ENCODE measurements at places on chromosomes 2 and 18.
A peak's percentile ranks its signal among the peaks of the same experiment; 100 is the strongest.

GRCh38 chr2:227443889-227444568 is 27.9 kb upstream of the AGFG1 start:
- DNase-seq: no peak

- DNase-seq: no peak
These were observed 80.9 kb downstream of the GALNT1 start for GRCh38 chr18:35662293-35663062.

GRCh38 chr2:230330725-230331124 is 3.7 kb downstream of the SP140L start:
- no peak for DNase-seq

DNA sequence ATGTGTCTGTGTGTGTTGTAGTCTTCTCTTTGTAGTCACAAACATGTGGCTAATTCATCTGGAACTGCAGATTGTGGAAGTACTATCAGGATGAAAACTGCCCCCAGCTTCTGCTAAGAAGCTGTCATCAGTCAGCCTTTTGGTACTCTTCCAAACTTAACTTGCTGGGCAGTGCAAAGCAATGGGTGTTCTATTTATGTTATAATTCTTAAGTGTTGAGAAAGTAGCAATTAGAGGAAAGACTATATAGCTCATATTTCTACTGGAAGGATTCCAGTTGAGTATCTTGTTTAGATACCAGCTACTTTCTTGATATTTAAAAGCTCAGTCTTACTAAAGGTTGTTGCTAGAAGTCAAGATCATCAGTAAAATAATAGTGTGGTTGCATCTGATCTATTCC is 52.1 kb downstream of the SLC38A11 start:
- no peak for DNase-seq

DNA sequence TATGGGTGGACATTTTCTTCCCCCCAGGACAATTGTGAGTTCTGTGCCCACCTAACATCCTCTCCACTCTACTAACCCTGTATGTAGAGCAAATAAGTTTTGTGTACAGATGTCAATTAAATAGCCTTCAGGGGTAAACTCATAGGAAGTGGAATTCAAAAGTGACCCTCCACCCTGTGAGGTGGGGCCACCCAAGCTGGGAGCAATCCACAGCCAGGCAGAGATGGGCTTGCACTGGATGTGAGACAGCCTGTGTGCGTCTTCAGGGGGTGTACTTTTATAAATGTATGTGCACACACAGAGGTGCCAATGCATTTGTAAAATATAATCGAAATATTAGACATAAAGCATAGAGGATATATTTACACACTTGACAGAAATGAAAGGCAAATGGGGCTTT is 33.1 kb upstream of the ATP6V1B1 start:
- no peak for DNase-seq

DNA sequence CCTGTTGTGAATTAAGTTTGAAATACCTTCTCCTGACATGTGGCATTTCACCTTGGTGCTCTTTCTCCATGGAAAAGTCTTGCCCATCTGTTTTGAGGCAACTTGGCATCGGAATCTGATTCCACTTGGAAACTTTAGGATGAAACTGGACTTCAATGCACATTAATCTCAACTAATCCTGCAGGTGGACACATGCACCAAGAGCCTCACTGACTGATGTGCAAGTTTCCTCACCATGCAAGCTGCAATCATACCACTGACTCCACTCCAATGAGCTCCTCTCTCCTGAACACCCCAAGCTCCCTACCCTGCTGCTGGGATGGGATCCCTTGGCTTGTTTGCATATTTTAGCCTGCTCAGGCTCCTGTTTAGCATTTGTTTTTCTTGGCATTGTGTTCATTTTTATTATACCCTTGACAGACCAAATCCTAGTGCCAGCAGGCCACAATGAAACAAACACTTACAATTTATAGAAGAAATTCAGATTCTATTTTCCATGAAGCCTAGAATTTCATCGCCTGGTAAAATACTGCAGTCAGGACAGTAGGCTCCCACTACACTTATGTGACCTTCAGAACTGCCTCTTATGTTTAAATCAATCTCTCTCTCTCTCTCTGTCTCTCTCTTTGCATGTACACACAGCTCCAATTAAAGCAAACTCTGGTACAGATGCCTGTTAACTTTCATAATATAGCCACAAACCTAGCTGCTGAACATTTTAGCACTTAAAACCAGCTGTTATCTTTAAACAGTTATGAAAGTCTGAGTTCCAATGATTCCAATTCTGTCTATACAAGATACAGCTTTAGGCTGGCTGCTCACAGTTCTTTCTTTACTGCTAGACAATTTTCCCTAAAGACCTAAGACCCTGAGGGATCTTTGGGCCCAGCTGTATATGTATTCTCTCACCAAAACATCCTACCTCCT is 141.5 kb downstream of the OSR1 start:
- no peak for DNase-seq

DNA sequence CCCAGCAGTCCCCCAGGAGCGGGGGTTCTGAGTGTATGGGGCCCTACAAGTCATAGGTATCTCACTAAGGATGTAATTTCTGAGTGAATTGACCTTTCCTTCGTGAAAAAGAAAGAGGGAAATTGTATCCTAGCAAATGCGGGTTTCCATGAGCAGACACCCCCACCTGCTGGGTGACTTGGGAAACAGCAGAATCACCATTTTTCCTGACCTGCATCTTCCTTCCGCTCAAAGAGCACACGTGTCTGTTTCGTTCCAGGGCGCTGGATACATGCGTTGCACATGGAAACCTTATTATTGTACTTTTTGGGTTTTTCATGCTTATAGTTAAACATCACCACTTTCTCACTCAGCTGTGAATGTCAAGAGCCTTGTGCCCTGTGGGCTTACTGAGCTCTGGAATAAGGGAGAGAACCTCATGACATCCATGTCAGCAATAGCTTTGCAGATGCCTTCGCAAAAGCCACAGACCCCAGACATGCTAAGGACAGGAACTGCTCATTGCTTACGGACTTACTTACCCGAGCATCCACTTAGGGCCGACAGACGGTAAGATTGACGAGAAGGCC is 132.8 kb downstream of the TPO start:
- DNase-seq: no peak

DNA sequence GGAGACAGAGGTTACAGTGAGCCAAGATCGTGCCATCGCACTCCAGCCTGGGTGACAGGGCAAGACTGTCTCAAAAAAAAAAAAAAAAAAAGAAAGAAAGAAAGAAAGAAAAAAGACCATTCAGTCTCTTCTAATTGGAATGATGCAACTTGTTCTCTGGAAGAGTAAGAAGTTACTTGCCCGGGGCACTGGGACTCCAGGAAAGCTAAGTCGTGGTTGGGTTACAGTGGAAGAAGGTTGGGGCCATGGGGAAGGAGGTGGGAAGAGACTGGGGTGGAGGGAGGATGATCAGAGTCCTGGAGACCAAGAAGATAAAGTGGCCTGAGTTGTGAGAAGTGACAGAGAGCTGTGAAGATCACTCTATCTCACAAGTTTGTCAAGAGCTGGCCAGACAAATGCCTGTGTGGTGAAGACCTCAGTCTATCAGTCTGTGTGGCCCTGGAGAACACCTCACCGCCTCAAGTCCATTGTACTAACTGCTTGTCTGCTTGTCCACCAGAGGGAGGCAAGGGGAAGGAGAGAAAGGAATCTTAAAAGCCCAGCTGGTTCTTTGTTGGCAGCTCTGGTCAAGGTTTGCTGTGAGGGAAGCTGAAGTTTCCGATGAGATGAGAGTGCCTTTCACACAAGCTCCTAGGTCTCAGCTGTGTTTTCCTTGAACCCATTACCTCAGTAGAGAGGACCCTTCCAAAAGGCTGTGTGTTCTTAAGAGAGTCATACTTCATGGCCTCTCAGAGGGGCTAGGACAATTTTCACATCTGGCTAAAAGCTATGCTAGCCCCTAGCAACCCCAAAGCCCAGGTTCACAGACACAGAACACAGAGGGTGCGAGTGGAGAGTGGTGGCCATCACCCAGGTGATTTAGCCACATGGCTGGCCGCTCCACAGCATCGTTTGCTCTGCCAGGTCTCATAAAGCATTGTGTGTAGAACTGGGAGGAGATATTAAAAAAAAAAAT is 72.0 kb upstream of the TMEM178A start:
- no peak for DNase-seq

- no peak for DNase-seq
These were observed 491.9 kb downstream of the NR4A2 start for GRCh38 chr2:155840661-155841060.

DNA sequence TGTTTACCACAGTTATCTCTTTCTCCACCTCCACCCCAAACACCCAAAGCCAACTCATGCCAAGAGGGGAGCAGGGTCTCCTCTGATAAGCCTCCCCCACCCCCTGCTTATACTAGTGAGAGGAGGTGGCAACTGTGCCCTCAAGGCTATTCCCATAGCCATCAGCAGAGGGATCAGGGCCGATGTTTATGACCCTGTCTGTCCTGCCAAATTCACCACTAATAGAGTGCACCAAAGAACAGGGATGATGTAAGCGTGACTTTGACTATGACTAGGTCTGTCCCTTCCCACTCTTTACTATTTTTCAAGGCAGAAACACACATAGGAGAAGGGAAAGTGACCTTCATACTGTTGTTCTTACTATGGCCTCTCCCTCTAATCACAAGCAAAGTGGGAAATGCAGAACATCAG is 74.6 kb downstream of the CLHC1 start:
- DNase-seq: no peak

GRCh38 chr2:237026981-237027711 is 58.5 kb upstream of the COPS8 start:
- peak; percentile 58 for DNase-seq

GRCh38 chr18:36601316-36601715 is 227.5 kb downstream of the TPGS2 start:
- no peak for DNase-seq

DNA sequence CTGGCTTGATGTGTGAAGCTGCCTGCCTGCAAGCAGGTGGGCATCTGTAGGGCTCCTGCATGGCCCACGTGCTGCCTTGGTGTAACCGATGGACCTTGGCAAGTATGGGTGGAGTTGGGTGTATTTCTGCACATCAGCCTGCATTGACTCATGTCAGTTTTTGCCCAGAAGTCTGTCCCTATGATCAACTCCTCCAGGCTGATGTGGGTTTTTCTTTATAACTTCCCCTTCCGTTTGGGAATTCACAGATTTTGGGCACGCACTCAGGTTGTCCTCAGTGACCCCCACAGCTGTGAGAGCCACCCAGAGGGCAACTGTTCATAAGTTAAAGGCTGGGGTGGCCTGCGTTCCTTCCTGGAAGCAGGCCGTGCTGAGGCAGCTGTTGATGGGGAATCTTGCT is 123.3 kb downstream of the NCK2 start:
- no peak for DNase-seq

DNA sequence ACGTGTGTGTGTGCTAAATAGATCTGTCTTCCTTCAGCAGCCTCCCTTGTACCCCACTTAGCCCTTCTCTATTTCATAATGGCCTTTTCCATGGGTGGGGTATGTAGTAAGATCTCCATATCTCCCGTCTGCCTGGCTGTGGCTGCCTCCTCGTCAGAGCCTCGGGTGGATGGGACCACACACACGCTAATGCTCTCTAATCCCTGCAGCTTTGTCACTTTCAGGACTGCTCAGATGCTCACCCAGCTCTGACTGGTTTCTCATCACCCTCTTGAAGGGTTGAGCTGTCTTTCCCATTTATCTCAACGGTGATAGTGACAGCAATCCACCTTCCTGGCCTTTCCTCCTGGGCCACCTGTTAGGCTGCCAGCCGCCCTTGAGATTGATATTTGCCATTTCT is 95.3 kb downstream of the DCC start:
- DNase-seq: no peak

- DNase-seq: no peak
These were observed 4.5 kb upstream of the TMBIM1 start for GRCh38 chr2:218296847-218297246.

DNA sequence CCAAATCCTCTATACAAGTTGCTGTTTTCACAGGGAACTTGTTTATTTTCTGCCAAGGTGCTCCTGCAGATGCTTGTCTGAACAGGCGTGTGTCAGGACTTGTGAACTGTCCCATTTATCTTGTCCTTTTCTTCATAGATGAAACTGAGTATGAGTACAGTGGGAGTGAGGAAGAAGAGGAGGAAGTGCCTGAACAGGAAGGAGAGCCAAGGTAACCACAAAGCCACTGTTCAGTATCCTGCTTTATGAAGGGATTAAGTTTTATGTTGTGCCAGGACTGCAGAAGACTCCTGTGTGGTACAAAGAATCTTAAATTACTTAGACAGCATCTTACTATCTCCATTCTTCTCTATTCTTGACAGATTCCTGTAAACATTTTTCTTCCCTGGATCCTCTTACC is 145.0 kb downstream of the MAP4K4 start:
- no peak for DNase-seq

GRCh38 chr2:240725671-240726070 is 34.0 kb downstream of the AQP12A start:
- DNase-seq: no peak

- DNase-seq: peak; percentile 48
These were observed at the start of gene ATAD2B for GRCh38 chr2:23926750-23927571. TSS of gene ATAD2B (minus strand) at chr2:23927123. CDS start at chr2:23926770, 353 bp downstream.
